ENCODE measurements at places on chromosomes 2 and 18.

DNA sequence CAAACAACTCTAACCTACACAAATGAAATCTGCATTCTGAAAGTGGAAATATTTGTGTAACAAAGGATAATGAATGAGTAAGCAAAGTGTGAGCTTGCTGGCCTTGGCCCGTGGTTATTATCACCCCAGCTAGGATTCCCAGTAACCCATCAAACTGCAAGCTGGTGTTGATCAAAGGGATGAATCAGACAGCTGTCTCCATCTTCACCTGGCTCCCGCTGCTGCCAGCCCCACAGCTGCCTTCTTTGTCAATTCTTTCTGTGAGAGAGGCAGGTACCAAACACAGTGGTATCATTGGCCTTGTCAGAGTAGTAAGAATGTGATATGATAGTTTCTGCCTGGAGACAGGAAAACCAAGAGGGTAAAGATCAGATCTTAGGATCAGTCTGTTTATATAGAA lies 25.2 kb upstream of the RGPD4 start:
- DNase-seq: no peak

DNA sequence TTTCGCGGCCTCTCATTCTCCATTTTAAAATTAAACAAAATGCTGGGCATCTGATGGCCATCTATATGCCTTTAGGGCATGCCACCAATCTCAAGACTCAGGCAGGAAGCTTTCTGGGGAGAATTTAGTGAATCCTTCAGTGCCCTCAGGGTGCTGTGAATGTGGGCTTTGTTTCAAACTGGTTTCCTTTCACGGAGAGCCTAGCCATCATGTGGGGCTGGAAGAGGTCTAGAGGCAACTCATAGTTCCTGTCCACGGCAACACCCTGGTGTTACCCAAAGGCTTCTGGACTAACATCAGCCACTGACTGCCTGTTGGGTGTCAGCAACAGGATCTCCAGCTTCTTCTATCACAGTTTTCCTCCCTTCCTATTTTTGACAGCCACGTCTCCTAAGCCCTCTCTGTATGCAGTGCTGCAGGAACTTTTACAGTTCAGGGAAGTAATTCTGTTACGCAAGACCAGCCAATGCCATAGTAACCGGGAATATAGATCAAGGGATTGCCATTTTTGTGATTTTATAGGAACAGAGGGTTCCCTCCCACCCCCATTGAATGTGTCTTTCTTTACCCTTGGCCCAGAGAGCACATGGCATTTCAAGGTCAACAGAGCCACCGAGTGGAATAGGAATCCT lies 7.9 kb upstream of the WDR33 start:
- no peak for DNase-seq

- DNase-seq: no peak
Observed at GRCh38 chr18:9711361-9712129, 3.4 kb downstream of the RAB31 start.

- DNase-seq: no peak
Observed at GRCh38 chr2:202612145-202612544, 22.6 kb upstream of the FAM117B start.

- no peak for DNase-seq
Observed at GRCh38 chr2:217365656-217366055, 505.8 kb upstream of the TNP1 start.

- DNase-seq: no peak
Observed at GRCh38 chr2:67776276-67776675, 286.5 kb downstream of the C1D start.

DNA sequence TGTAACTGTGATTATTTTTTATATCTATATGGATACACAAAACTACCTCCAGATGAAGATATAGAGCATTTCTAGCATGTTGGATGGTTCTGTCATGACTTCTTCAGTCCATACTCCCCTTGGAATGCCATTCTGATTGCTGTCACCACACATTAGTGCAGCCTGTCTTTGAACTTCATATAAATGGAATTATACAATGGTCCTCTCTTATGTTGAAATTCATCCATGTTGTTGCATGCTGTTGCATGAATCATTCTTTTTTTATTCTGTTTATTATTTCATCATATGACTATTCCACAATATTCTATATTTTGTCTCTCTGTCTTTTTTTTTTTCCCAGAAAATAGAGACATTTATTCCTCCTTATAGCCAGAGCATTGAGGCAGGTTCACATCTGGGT lies 74.1 kb downstream of the OSBPL6 start:
- no peak for DNase-seq

DNA sequence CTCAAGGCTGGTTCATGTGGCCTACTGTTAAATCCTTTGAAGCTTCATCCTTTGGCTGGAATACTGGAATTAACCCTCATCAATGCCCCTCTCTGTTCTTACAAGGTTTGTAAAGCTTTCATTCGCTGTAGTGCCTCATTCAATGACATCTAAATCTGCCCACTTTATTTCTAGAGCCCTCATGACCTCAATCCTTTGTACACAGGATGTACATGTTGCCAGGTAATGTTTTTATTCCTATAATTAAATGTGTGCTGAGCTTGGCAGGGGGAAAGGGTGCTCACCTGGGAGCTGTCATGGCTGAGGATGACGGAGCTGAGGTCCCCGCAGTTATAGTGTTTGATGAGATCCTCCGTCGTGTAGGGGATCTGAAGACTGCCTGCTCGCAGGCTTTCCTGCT lies 39.3 kb downstream of the TRABD2A start:
- DNase-seq: no peak

- DNase-seq: no peak
Observed at GRCh38 chr18:24795129-24795528, 334.7 kb downstream of the HRH4 start.

- no peak for DNase-seq
Observed at GRCh38 chr2:189609423-189609816, 28.8 kb upstream of the SLC40A1 start.

GRCh38 chr2:85312404-85312803 lies 15.4 kb downstream of the TGOLN2 start:
- no peak for DNase-seq

- no peak for DNase-seq
Observed at GRCh38 chr2:111705711-111706336, 178.2 kb downstream of the ANAPC1 start.

- no peak for DNase-seq
Observed at GRCh38 chr2:158773121-158773520, 22.0 kb upstream of the DAPL1 start.

GRCh38 chr2:55159037-55159651 lies 72.9 kb downstream of the CLHC1 start:
- no peak for DNase-seq

DNA sequence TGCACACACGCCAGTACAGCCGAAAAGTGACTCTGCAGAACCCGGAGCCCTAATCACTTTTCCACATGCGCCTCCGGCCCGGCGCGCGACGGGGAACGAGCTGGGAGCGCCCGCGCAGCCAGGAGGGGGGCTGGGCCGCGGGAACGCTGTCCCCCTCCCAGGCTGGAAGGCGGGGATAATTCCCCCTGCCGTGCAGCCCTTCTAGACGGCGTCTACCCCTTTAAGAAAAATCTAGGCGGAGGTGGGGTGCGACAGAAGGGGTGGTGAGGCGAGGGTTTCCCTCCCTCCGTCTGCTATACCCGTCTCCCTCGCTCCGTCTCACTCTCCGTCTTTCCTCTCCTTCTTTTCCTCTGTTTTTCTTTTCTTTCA lies 2.4 kb downstream of the CYP26B1 start:
- peak; percentile 95 for DNase-seq

- DNase-seq: no peak
Observed at GRCh38 chr18:6561862-6562291, 147.2 kb upstream of the L3MBTL4 start.

- DNase-seq: no peak
Observed at GRCh38 chr18:49621301-49621700, 59.4 kb downstream of the LIPG start.

- peak; percentile 88 for DNase-seq
Observed at GRCh38 chr2:96951125-96951654, 35.2 kb downstream of the FAM178B start.

DNA sequence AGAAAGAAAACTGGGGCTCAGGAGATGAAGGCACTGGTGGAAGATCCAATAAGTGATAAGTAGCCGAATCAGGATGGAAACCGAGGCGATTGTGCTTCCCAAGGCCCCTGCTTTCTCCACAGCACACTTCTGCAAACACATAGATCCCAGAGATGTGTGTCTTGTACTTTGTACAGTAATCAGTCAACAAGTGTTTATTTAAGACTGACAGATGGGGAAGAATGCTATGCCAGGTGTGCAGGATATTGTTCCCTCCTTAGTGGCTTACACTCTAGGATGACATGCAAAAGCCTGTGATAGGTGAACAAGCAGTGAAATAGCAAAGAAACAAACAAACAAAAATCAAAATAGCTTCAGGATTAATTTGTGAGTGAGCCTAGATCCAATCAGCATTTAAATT lies 116.6 kb downstream of the ACTR3 start:
- DNase-seq: peak; percentile 19

DNA sequence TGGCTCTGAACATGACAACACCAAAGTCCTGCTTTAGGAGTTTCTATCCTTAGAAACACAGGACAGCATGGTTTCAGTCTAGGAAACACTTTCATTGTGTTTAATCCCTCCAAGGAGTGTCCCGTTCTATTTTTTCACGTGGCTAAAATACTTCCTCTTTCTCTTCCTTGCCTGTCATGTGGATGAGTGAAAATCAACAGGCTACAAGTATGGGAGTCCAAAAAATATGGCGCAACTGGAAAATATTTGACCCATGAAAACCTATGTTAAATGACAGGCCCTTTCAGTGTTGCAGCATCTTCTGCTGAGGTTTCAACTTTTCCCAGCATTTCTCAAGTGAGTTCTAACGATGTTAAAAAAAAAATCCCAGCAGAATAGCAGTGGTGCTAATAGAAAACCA lies 146.3 kb downstream of the LAMA3 start:
- no peak for DNase-seq

GRCh38 chr2:206683546-206683945 lies 34.6 kb downstream of the DYTN start:
- DNase-seq: no peak

DNA sequence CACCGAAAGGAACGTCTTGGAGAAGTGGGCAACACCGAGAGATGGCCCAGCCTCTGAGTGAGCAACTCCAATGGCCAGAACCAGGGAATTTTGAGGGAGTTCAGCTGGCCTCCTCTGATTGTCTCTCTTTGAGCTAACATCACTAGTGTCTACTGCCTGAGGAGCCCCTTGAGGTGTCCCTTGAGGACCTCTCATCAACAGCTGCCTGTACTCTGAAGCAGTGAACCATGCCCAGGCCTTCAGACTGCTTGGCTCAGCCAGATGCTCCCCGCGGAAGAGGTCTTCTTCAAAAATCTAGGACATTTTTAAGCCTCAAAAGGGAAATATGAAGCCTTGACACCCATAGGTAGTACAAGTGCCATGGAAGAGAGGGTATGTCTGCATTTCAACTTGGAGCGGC lies 430.4 kb downstream of the TXNL1 start:
- DNase-seq: no peak

DNA sequence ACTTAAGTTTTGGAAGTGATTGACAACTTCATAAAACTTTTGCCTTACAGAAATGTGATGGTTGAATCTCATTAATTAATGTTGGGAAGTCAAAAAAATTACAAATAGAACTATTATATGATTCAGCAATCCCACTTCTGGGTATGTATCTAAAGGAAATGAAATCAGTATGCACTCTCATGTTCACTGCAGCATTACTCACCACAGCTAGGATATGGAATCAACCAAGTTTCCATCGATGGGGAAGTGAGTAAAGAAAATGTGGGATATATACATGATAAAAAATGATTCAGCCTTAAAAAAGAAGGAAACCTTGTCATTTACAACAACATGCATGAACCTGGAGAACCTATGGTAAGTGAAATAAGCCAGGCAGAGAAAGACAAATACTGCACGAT lies 112.4 kb upstream of the WDR75 start:
- no peak for DNase-seq

GRCh38 chr2:179785902-179786301 lies 75.5 kb downstream of the ZNF385B start:
- DNase-seq: no peak

DNA sequence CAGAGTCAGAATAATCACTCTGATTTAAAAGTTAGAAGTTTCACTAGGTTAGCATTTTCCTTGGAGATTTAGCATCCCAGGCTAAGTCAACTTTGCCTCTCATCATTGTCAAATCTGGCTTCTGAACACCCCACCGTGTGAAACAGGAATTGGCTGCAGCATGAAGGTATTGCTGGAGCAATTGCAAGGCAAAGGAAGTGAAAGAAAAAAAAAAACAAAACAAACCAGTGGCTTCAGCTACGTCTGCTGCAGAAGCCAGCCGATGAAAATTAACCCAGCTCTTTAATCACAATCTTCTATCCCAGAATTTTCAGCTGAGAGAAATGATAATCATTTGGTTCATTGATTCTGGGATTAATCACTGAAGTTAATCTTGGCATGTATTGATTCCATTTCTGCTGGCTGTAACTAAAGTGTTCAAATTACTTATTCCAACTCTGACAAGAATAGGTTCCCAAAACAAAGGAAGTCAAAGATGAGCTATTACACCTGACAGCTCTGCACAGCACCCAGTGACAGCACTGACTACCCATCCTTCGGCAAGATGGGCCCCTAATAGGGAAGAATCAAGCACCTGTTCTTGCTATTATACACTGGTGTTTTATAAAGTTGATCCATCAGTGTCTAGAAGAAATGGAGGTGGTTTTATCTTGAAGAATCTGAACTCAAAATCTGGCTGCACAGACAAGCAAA lies 42.7 kb upstream of the REG3G start:
- DNase-seq: no peak

GRCh38 chr2:198314559-198315153 lies 510.3 kb downstream of the PLCL1 start:
- no peak for DNase-seq

GRCh38 chr2:63364866-63365265 lies 223.4 kb downstream of the WDPCP start:
- DNase-seq: no peak

DNA sequence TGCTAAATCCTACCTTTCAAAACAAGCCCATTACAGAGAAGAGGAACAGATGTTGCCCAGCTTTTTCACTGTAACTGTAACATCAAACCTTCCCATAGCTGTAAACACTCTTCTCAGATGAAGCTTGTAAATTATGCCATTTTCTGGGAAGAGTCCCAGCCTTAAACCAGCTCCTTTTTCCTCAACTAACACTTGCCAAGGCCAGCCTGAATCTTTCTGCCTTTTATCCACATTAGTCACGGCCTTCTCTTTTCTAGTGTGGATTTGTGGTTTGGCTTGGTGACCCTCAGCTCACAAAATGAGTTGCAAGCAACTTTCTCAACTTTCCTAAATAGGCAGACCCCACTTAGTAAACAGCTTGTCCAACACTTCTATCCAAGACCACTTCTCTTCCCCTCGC lies 90.2 kb downstream of the CABLES1 start:
- no peak for DNase-seq

GRCh38 chr18:67766930-67767329 lies 250.4 kb upstream of the DSEL start:
- no peak for DNase-seq

Measured in HuH-7.5 (cell line).